Heart left ventricle (tissue), 16 donors: ENCODE measurements at places on chromosomes 1 and 21.

- DNase-seq = no peak
Observed at GRCh38 chr1:87129038-87129437, 199.6 kb upstream of the LMO4 start.

GRCh38 chr1:221416723-221417122 is 325.2 kb downstream of the DUSP10 start:
- no peak for DNase-seq

DNA sequence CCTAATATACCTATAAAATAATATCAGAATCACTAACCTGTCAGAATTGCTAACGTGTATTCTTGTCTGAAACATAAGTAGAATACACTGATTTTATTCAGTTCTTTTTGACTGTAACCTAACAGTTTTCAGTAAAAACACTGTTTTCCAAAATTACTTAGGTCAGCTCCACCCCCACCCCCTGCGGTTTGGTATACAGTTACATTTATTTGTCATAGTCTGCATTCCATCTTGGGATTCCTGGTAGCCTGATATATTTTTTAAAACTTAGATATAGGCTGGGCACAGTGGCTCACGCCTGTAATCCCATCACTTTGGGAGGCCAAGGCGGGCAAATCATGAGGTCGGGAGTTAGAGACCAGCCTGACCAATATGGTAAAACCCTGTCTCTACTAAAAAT is 19.8 kb upstream of the ABCD3 start:
- DNase-seq = no peak

- DNase-seq = no peak
Observed at GRCh38 chr1:17893891-17894631, 138.9 kb downstream of the ACTL8 start.

DNA sequence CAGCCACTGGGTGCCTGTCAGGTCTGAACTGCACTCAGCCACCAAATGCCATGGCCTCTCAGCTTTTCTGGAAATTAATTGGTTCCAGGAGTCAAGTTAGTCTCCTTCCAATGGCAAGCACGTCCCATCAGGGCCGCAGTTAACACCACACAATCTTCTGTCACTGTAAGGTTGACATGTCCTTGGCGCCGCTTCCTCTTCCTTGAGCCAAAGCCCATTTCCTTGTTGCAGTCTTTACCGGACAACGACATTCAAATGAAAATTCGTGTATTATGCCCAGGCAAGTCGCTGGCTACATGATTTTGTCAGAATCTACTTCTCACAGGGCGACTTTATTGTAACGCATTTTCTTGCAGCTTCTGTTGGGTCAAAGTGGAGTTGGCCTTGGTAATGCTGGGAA is 430.6 kb upstream of the KAZN start:
- DNase-seq = no peak

- no peak for DNase-seq
Observed at GRCh38 chr1:4344065-4344732, 310.2 kb upstream of the AJAP1 start.

GRCh38 chr1:9761855-9762254 is 61.9 kb downstream of the CLSTN1 start:
- DNase-seq = no peak

- DNase-seq = no peak
Observed at GRCh38 chr1:68401506-68401905, 48.2 kb downstream of the RPE65 start.

DNA sequence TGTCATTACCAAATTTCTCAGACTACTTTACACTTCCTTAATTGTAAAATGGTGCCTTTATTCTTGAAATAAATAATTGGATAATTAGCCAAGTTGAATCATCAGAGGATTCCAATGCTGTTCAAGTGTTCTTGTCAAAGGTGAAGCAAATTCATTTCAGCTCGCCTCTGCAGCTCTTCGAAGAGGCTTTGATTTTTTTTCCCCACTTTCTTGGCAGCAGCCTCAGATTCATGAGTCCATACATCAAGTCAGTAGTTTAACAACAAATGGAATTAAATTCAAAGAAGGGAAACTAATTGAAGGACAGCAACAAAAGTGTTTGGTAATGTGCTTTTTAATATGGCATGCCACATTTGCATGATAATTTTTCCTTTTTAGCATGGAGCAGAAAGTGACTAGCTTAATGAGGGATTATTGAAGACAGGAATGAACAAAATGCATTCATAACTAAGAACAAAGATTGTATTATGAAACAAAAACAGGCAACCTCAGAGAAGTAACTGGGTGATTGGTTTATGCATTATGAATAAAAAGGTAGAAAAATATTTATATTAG is 239.0 kb downstream of the USH2A start:
- DNase-seq = no peak

DNA sequence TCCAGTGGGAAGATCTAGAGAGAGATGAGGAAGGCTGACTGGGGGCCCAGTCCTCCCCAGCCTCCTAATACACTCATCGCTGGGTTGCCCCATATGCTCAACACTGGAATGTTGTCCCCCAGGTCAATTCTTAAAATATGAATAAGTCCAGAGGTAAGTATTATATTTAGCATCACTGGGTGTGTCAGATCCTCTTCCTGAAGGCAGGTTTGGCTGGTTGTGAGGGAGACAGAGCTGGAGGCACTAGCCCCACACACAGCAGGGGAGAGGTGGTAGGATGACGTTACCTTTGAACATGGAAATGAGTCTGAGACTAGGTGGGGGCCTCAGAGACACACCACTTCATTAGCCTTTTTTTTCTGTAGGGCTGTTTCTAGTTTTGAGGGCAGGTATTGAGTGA is 42.6 kb downstream of the SLC44A3 start:
- DNase-seq = no peak

DNA sequence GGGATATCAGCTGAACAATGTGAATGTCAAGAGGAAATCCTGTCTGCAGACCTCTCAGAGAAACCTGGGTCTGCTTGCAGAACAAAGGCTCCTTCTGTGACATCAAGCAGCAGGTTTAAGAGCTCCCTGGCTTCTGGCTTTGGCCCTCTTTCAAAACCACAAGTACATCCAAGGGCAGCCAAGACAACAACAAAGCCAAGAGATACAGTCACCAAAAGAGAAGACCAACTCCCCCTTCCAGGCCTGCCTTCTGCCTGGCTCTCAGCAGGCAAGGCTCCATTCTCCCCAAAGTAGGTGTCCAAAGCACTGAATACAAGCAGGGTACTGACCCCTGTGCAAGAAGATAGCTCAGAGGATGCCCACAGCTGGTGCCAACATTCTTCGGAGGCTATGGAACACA is 11.5 kb downstream of the BCAR3 start:
- DNase-seq = peak; percentile 66

GRCh38 chr1:110012100-110012780 is 22.2 kb upstream of the STRIP1 start:
- no peak for DNase-seq

GRCh38 chr1:30256911-30257310 is 466.5 kb downstream of the MATN1 start:
- DNase-seq = no peak

- DNase-seq = no peak
Observed at GRCh38 chr1:196732526-196732925, 42.1 kb upstream of the CFHR3 start.

DNA sequence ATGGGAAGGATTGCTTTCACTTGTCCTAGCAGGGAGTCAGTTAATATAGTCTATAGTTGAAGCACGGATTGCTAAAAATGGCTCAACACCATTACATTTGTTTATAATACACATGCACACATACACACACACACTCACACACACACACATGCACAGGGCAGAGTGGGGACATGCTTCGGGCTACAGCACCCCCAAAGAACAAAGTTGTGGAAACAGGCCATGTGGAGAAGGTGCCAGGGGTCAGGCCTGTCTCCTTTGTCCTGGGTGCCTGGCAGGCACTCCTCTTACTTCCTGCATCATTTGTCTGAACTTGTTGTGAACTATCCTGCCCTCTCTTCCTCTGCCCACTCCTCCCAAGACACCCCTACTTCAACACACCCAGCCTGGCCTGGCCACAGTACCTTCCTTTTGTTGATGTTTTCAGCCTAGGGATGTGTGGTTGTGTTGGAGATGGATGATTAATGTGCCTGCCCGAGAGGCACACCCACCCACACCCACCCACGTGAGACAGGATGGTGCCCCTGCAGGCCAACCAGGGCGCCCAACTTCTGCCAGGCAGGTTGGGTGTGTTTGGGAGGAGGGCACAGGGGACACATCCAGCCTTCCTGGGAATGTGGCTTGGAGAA is 17.5 kb downstream of the RASSF5 start:
- DNase-seq = peak; percentile 8

GRCh38 chr1:201254625-201255478 is 28.5 kb upstream of the PKP1 start:
- DNase-seq = peak; percentile 44

GRCh38 chr21:39188521-39189139 is 5.4 kb upstream of the PSMG1 start:
- no peak for DNase-seq

- DNase-seq = no peak
Observed at GRCh38 chr1:159900755-159901360, 893 bp upstream of the CFAP45 start.

DNA sequence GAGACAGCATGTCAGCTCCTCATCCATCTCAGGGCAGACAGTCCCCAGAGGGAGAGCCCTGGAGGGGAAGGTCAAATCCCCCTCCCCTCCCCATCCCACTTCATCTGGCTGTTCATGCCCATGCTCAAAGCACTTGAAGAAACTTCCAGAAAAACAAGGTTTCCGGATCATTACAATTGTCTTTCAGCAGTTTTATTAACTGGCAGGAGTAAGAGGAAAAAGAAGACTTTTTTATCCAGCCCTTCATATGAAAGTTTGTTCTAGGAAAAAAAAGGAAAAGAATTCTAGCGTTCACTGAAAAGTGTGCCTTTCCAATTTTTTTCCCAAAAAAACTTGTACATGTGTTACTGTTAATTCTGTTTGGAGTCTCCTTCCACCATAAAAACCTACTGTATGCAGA is 145.7 kb upstream of the TIAM1 start:
- DNase-seq = no peak

DNA sequence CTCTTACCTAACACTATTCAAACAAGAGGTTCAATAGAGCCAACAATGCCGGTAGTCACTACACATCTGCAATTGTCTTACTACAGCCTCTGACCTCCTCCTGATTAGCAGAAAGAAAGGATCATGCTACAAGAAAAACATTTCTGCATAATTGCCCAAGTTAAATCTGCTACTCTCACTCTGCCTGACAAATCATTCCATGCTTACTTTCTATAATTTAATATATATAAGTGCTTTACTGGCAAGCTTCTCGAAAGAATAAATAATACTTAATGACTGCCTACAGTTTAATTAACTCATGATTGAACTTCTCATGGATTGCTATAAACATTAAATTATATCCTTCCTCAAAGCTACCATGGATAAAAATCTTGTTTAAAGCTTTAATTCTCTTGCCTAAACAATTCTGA is 156.0 kb downstream of the SLC45A1 start:
- no peak for DNase-seq

GRCh38 chr1:199178646-199179045 is 539.8 kb downstream of the PTPRC start:
- no peak for DNase-seq

- no peak for DNase-seq
Observed at GRCh38 chr1:4963251-4963650, 308.8 kb downstream of the AJAP1 start.

GRCh38 chr1:18951416-18951815 is 5.1 kb downstream of the IFFO2 start:
- peak; percentile 37 for DNase-seq

DNA sequence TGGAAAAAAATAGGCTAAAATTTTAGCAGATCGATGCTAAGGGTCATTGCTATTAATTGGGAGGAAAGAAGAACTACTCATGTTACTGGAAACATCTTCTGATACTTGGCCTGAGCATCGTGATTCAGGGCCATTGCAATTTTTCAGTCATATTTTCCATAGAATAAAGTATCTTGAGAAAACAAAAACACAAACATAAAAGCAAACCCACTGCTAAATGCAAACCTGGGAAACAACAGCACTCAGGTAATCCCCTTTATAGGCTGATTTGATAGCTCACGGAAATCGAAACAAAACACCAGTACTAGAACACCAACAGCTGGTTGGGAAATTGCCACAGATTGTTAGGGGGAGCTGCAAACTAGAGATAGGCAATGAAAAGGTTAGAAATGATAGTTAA is 172.9 kb upstream of the ESRRG start:
- DNase-seq = no peak

GRCh38 chr21:44260066-44260465 is 1.6 kb downstream of the DNMT3L start:
- no peak for DNase-seq

DNA sequence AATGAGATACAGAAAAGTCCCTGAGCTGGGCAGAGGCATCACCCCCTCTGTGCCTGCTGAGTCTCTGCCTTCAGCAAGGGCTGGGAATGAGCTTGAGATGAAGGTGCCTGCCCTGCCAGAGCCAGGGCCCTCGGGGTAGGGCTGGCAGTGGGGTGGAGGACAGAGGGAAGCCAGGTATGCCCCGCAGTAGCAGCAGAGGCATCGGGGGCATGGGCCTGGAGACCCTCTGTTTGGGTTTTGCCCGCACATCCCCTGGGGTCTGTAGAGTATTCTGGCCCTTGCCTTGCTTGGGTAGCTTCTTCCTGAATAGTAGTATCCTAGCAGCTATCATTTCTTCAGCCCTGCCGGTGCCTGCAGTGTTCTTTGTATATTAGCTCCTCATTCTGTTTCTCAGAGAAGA is 33.0 kb downstream of the QSOX1 start:
- no peak for DNase-seq

- DNase-seq = no peak
Observed at GRCh38 chr1:201780952-201781351, 48.0 kb upstream of the IPO9 start.
